NCI-H187 (cell line): ENCODE measurements at places on chromosomes 6 and 20.

DNA sequence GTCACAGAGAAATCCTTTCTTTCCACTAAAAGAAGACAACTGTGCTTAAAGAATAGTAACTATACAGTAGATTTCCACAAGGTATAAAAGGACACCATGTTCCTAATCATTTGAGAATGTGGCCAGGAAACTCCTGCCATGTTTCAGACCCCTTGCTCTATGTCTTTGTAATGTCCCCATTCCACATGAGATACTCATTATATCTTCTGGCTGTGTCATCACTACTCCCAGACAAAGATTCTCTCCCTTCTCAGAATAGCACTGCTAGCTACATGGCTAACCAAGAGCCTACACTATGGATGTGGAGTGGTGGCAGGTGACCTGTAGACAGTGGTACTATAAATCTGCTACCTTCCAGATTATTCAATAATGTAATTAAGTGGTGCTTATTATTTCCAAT, 218.1 kb upstream of the MCHR2 start:
- no peak for DNase-seq

DNA sequence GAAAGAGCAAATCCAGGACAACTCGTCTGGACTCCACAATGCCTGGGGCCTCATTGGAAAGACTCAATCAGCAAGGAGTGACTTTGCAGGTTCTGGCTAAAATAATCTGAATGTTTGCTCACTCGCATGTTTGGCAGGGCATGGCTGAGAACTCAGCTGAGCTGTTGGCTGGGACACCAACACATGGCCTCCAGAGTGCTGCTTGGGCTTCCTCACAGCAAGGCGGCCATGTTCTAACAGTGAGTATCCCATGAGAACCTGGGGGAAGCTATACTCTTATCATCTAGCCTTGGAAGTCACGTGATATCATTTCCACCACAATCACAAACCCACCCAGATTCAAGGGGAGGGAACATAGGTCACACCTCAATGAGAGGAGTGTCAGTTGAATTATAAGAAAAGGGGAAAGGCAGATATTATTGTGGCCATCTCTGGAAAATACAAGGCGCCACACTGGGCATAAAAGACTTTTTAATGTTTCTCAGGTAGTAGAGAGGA, 23.1 kb upstream of the SHLD1 start:
- DNase-seq: no peak

DNA sequence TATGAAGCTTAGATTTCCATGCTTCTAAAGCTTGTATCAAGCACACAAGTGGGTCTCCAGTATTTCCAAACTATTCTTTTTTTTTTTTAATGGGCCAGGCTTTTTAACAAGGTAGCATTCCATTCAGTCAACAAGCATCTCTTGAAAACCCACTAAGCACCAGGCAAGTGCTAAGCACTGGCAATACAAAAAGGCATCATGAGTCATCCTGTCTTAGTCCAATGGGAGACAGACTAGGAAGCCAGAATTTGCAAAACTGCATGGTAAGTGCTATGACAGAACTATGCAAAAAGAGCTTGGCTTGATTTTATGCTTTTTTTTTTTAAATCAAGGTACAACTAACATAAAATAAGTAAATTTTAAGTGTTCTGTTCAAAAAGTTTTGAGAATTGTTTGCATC, 109.3 kb upstream of the DST start:
- DNase-seq: no peak

GRCh38 chr6:107668743-107669474, 155.2 kb downstream of the SCML4 start:
- no peak for DNase-seq

DNA sequence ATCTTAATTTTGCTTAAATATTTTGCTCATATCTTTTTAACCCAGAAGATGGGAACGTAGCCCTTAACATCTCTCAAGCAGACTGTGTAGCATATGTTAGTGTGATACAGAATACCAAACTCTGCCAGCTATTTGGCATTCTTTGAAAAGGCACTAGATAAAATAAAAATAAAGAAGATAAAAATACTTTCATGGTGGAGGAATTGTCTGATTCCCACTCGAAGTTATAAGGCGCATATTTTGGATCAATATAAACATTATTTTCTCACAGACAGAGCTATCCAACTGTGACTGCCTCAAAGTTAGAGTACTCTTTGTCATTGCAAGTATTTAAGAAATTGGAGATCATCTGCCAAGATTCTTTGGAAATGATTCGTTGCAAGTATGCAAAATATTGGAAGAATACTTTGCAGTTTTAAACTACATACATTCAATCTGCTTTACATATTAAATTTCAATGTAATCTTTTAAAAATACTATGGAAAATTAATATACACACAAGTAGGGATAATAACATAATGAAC, 10.8 kb upstream of the EEF1E1 start:
- no peak for DNase-seq

GRCh38 chr6:25669413-25669812, 17.4 kb downstream of the SCGN start:
- no peak for DNase-seq

DNA sequence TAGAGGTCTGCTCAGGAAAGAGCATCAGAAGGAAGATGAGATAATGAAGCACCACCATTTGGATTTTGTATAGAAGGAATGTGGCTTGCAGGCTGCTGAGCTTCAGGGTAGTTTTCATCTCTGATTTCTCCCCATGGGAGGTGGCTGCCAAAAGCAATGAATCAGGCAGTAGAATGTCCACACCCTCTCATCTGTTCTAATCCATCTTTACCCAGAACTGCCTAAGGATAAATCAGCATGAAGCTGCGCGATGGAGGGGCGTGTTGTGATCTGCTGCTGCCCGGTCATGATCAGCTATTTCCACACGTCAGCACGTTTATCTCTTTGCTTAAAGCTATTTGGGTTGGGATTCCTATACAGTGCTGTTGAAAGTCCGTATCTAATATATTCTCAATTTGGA, 295.4 kb downstream of the FOXA2 start:
- DNase-seq: no peak

DNA sequence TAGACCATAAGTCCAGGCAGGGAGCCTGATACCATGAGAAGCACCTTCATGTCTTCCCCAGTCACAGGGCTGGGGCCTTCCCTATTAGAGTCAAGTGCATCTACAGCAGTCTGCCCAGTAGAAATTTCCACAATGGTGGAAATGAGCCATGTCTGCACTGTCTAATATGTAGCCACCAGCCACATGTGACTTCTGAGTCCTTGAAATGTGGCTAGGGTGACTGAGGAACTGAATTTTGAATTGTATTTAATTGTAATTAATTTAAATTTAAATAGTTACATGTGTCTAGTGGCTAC, 300.2 kb downstream of the CLIC5 start:
- DNase-seq: no peak

DNA sequence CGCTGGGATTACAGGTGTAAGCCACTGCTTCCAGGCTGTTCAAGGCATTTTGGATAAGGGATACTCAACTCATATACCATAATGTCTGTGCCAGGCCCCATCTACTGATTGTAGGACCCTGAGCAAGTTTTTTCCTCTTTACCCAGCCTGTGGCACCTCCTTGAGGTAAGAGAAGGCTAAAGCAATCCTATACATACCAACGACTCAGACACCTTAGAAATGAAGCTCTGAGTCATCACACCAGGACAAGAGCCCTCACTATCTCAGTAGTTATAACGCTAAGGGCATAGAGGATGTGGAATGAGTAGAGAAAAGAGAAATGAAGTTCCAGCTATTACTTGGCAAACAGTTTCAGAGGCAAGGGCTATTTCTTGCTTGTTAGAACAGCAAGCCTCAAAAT, 16.9 kb downstream of the NDRG3 start:
- no peak for DNase-seq

- DNase-seq: no peak
Measured at GRCh38 chr20:38129248-38129865, 35.7 kb downstream of the TGM2 start.

DNA sequence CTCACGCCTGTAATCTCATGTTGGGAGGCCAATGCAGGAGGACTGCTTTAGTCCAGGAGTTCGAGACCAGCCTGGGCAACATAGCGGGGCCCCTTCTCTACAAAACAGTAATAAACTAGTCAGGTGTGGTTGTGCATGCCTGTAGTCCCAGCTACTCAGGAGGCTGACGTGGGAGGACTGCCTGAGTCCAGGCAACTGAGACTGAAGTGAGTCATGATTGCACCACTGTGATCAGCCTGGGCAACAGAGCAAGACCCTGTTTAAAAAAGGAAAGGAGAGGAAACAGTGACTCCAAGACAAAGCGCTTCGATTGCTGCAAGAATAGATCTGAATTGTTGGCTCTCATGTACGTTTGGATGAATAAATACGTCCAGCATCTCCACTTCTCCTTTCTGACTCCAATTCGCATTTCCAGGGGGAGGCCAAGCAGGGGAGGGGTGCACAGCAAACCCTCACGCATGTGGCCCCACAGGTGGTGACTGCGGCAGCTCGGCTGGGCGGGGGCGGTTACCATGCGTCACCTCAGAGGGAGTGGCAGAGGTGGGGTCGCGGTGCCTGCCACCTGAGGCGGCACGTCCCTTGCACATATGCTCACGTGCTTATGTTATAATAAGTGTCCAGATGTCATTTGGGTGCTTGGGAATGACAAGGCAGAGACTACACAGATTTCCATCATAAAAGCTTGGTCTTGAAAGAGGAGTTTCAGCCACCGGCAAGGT, 95.1 kb upstream of the MPC1 start:
- no peak for DNase-seq

DNA sequence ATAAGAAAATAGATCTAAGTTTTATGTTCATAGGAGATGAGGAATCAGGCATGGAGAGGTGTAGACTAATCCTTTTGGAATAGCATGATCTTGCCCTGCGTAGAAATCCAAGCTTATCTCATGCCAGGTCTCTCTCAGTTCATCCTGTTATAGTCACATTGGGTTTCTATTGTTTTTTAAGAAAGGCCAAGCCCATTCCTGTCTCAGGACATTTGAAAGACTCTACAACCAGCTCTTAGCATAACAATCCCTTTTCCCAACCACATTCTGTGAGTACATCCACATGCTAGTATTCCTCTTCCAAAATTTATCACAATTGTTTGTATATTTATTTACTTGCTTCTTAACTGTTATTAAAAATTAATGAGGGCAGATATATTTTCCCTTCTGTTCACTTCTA, 130.3 kb downstream of the MMUT start:
- no peak for DNase-seq

GRCh38 chr6:14674867-14675648, 557.5 kb downstream of the CD83 start:
- DNase-seq: no peak

DNA sequence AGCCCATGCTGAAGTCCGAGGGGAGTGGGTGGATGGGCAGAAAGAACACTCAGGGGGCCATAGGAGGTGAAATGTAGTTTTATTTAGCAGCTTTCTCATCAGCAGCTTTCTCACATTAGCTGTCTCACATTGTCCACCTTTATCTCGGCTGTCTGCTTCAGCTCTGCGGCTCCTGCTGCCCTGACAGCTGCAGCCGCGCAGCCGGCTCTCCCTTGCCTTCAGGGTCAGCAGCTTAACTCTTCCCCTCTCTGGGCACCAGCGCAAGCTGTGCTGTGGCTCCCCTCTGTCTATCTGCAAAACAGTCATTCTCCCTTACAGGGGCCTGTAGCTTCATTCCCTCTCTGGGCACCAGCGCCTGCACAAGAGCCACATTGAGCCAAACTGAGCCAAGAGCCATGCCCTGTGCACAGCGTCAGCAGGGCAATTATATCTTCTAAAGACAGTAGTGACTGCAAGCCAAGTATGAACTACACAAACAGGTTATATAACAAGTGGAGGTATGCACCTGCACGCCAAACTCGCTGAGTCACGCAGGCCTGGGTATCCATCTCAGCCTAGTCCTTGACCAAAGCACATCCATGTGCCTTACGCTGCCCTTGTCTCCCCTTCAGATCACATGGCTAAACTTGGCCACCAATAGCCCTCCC, 198.8 kb downstream of the EYA2 start:
- DNase-seq: no peak

DNA sequence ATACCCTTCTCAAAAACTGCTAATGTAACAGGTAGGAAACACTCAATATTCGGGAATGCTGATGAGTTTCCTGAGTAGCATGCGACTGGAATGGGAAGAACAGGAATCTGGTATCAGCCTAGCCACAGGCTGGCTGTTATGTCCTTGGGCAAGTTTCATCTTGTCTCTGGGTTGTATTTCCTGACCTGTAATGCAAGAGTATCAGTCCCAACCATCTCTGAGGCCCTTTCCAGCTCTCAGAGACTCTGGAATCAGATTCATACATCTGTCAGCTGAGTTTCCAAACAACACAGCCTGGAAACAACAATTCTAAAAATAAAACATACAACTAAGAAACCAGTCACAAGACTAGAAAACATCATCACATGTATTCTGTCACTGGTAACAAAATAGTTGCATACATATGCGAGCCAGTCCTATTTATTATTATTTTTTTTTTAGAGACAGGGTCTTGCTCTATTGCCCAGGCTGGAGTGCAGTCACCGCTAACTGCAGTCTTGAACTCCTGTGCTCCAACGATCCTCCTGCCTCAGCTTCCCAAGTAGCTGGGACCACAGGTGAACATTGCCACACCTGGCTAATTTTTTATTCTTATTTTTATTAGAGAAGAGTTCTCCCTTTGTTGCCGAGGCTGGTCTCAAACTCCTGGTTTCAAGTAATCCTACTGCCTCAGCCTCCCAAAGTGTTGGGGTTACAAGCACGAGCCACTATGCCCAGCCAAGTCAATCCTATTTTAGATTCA, 16.7 kb upstream of the TFAP2A start:
- DNase-seq: no peak

GRCh38 chr6:145147559-145147958, 587.8 kb downstream of the EPM2A start:
- no peak for DNase-seq

- DNase-seq: no peak
Measured at GRCh38 chr6:126307849-126308248, 32.1 kb upstream of the CENPW start.

GRCh38 chr6:142378138-142378875, 76.5 kb downstream of the ADGRG6 start:
- peak; percentile 7 for DNase-seq

DNA sequence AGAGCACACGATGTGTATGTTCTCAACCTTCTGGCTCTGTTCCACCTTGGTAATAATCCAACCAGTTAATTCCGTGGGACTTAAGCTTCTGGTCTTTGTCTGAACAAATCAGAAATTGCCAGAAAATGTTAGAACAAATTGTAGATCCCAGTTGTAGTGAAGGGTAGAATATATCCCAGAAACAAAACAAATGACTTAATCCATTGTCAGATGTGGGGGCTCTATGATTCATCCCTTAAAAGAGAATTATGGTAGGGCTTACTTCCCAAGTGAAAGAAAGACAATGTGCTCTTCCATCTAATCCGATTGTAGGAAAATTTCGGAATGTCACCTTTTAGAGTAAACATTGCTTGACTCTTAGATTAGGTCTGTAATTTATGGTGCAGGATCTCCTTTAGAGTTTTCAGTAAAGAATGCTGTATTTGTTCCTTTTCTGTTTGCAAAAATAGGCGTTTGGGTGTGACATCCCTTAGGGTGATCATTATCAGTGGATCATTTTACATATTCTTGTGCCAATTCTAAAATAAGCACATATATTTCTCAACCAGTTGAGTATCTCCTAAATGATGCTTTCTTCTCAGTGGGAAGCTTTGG, 234.5 kb upstream of the ZNF217 start:
- no peak for DNase-seq
